RWPE1 (cell line): ENCODE measurements at places on chromosomes 5 and 9.
A peak's percentile ranks its signal among the peaks of the same experiment; 100 is the strongest.

GRCh38 chr9:33233626-33234342 lies 6.2 kb upstream of the SPINK4 start:
- peak; percentile 98 for DNase-seq

DNA sequence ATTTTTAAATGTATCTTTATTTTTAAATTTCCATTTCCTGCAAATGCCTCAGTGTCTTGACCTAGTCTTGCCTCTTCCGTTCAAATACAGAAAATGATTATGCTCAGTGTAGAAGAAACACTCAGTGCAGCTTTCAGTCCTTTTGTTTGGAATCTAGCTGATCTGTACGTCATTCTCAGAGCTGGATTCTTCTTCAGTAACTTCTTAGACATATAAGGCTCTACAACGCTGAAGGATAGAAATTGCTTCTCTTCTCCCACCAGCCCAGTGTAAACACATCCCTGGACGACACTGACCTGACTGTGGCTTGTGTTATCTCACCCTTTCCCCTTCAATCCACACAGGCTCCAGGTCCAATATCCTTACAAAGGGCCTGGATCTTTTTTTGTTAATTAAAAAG lies 3.2 kb upstream of the ALDH1B1 start:
- no peak for DNase-seq

DNA sequence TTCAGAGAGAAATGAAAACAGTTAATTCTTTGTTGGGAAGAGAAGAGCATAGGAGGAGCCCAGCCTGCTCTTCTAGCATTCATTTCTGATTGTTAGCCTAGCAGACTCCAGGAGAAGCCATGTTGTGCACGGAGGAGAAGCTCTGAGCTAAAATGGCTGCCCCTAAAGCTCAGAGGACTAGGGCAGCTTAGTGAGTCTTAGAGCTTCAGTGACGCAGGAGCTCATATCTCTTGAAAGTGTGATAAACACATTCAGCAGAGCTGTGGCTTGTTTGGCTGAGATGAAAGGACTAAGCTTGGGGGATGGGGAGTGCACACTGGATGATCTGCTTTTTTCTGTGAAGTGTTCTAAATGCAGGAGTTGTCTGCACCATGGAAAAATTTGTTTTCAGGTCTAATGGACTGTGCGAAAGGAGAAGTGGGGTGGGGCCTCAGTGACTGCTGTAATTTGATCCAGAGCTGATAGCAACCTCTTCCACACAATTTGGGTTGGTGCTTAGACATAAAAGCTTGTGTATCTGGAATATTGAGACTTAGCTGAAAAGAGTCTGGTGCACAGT lies 58.5 kb downstream of the ZNF462 start:
- DNase-seq = no peak

DNA sequence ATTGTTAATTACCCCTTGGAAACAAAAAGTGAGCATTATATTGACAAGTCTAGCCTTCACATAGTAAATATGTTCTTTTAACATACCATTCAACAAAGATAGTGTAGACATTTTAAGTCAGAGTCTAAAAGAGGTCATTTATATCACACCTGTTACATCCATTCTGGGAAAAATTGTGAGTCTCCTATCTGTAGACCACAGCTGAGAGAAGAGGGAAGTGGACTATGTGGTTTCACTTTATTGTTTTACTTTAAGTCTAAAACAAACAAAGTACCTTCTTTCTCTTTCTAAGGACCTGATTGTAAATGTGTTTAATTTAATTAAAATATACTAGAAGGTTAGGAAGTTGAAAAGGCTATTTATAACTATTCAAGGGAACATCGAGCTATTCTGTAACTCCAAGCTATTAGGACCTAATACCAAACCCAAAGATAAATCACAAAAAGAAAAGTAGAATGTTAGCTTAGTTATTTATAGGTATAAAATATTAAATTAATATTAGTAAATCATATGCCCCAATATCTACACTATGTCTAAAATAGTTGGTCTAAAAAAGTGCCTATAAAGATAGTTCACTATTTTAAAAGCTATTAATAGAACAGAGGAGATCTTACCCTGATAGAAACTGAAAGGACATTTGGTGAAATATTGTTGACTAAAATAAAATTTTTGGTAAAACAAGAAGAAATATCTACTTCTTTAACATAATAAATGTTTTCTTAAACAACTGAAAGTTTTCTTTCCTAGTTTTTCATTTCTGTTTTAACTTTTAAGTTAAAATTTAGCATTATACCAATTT lies 134.9 kb downstream of the TMEM167A start:
- DNase-seq = no peak

GRCh38 chr5:39274398-39275085 lies 55.2 kb upstream of the FYB1 start:
- DNase-seq = no peak

- peak; percentile 74 for DNase-seq
Measured at GRCh38 chr9:112174222-112174964, 704 bp downstream of the SUSD1 start.

DNA sequence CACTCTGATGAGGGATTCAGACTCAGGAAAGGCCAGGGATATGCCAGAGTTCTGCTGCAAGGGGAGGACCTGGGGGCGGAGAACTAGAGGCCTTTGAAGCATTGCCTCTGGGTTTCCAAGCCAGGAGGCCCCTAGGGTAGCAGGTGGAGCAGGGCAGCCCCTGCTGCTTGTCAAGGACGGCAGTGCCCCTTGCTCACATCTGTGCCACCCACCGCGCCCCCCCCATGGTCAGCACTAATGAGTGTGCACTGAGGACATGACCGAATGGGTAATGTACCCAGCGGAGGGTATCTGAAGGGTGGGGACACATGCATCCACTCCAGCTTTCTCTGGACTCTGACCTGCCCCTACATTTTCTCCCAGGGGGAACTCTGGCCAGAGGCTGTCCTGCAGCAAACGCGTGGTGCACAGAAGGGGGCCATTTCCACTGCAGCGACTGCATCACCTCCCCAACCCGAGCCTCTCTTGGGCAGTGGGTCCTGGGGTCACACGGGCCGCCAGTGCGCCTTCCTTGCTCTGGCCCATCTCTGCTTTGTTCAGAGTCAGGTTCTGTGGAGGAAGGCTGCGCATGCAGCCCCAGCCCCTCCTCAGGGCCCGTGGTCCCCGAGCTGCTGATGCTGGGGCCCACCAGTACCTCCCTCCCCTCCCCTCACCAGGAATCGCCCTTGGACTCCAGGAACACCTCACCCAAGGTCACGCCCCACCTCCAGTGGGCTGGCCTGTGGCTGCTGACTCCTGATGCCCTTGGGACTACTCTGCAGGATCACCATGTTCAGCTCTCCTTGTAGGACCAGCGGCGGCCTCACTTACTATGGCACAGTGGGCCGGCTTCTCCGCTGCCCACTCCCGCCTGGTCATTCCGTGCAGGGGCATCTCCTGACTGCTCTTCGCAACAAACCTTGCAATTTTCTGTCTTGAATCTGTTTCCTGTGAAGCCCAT lies 31.2 kb downstream of the STC2 start:
- DNase-seq = no peak

DNA sequence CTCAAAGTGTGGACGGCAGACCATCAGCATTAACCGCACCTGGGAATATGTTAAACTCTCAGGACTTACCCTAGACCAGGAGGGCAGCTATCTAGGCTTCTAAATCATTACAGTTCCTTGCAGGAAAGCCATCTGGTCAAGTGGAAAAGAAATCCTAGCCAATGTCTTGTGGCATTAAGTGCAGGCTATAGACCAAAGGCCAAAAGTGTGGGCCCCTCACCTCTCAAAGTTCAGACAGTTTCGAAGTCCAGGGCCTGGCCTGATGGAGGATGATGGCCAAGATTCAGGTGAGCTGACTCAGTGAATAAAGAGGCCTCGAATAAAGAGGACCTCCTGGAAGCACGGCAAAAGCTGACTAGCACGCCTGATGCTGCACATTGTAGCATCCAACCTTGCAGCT lies 24.0 kb upstream of the PTPN3 start:
- no peak for DNase-seq

GRCh38 chr5:31477516-31477915 lies 54.4 kb downstream of the DROSHA start:
- no peak for DNase-seq

GRCh38 chr9:37611014-37611413 lies 18.6 kb upstream of the TOMM5 start:
- DNase-seq = no peak

DNA sequence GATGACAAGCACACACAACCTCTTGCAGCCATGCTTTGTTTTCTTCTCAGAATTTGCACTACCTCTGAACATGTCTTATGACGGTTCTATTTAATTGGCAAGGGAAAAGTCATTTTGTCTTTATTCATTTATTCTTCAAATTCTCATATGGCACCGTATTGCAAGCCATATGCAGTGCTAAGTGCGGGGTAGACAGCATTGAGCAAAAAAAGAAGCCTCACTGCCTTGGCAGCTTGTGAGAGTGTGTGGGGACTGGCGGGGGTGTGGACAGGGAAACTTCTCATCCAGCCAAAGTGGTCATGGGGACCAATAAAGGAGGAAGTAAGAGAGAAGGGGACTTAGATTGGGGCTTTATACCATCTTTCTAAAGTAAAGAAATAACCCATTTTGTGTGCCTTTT lies 160.0 kb downstream of the CDH12 start:
- no peak for DNase-seq

DNA sequence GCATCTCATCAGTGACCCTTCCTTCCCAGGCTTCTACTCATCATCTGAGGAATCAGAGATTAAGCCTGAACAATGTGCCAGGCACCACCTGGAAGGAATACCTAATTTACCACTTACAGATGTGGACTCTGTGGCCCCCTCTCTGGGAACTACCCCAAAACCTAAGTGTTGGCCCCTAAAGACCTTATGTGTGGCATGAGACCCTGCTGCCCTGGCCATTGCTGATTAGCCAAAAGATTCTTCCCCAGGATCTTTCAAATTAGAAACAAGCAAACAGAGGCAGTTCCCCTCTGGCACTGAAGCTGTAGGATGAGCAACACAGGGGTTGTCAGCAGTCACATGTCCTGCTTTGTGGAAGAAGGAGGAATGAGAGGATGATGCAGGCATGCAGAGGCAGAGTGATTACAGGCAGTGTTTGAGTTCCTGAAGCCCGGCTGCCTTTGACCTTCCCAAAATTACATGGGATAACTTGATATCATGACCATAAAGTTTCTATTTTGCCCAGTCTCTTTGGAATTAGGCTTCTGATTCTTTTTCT lies 10.6 kb downstream of the SPINK4 start:
- peak; percentile 57 for DNase-seq

GRCh38 chr9:2726650-2727340 lies 9.5 kb downstream of the KCNV2 start:
- DNase-seq = no peak

DNA sequence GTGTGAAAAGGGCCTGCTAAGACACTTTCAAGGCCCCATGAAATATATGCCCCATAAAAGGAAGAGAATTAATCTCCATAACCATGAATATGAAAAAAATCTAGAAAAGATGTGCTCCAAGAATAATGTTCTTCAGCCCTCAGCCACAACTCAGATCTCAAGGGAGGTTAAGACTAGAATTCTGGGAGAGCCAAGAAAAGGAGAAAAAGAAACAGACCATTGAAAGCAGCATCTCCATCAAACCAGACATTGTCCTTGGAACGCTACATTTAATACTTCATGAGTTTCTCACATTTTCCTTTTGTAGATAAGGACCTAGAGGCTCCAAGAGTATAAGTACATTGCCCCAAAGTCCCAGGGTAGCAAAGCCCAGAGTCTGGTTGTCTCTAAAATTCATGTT lies 270.6 kb downstream of the DENND1A start:
- no peak for DNase-seq

GRCh38 chr5:132230871-132231270 lies 3.2 kb upstream of the P4HA2 start:
- DNase-seq = no peak

- DNase-seq = no peak
Measured at GRCh38 chr5:145723516-145723915, 111.6 kb downstream of the PRELID2 start.

- DNase-seq = no peak
Measured at GRCh38 chr9:115717298-115717697, 436.3 kb upstream of the PAPPA start.

GRCh38 chr5:78003919-78004318 lies 227.8 kb upstream of the TBCA start:
- no peak for DNase-seq

- no peak for DNase-seq
Measured at GRCh38 chr9:89536145-89536574, 38.2 kb upstream of the SEMA4D start.

DNA sequence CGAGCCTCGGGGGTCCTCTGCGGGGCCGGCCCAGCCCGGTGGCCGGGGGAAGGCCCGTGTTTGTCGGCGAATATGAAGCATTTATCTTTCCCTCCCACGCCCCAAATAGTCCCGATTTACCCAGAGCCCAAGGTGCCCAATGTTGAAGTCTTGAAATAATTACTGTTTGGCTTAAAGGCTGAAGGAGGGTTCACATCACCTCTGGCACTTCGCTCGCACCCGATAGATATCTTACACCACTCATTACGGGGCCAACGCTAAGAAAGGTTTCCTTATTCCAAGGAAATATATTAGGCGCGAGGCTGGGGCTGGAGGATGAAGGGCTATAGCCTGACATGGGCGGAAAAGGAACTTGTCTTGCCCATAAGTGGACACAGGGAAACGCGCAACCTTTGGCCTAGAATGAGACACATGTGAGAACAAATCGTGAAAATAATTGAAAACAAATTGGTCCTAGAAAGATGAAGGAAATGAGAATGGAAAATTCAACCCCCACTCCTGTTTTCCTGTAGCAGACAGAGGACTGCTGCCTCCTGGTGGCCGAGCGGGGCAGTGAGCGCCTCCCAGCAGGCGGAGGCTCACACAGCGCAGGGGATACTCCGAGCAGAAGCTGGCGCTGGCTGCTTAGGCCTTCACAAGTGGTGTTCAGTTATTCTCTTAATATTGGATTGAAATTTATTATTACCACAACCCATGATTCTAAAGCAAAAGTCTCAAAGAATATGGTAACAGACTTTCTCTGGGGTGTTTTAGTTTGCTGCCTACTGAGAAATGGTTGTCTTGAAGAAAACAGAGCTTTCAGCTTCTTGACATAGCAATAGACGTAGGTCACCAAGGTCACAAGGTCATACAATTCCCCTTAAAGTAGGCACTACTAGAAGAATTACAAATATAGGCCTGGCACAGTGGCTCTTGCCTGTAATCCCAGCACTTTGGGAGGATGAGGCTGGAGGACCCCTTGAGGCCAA lies 7.9 kb downstream of the CCL21 start:
- peak; percentile 74 for DNase-seq

DNA sequence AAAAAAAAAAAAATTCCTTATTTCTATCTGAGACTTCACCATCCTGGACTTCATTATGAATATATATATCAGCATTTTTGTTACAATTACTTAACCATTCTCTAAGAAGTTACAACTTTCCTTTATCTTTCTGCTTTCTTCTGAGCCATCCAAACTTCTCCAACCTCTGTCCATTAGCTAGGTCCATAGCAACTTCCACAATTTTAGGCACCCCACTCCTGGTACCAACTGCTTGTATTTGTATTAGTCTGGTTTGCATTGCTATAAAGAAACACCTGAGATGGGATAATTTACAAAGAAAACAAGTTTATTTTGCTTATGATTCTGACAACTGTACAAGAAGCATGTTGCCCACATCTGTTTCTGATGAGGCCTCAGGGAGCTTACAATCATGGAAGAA lies 182.1 kb downstream of the CDH9 start:
- DNase-seq = no peak
